NCI-H1417 (cell line): ENCODE measurements at places on chromosomes 4 and X.

DNA sequence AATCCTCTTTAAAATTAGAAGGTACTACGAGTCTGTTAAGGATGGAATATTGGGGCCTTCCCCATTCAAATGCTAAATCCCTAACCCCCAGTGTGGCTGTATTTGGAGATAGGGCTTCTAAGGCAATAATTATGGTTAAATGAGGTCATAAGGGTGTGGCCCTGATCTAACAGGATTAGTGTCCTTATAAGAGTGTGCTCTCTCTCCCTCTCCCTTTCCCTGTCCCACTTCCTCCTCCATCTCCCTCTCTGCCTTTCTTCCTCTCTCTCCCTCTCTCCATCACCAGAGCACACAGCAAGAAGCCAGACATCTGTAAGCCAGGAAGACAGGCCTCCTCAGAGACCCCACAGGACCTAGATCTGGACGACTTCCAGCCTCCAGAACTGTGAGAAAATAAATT lies 116.9 kb downstream of the COL25A1 start:
- DNase-seq = no peak

- DNase-seq = no peak
These were observed 49.4 kb downstream of the LEF1 start for GRCh38 chr4:108119199-108119800.

DNA sequence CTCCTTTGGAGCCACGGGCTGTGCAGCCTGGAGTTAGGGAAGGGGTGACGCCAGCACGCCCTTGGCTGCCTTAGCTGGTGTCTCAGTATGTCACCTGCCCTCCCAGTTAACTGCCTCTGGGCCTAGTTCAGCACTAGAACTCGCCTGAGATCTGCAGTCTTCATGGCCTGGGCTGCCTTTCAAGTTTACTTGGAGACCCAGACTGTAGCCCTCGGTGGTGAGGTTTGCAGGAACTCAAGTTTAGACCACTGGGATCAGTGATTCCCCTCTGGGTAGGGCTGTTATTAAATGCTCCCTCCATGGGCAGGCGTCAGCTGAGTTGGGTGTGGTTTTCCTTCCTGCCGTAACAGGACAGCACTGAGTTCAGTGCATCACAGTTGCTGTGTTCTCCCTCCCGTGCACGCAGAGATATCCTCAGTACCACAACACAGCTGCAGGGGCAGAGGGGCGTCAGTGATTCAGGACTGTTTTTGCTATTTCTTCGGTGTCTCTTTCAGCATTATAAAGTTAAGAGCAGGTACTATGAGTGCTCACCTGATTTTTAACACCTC lies 30.5 kb downstream of the PLAC8 start:
- DNase-seq = no peak

DNA sequence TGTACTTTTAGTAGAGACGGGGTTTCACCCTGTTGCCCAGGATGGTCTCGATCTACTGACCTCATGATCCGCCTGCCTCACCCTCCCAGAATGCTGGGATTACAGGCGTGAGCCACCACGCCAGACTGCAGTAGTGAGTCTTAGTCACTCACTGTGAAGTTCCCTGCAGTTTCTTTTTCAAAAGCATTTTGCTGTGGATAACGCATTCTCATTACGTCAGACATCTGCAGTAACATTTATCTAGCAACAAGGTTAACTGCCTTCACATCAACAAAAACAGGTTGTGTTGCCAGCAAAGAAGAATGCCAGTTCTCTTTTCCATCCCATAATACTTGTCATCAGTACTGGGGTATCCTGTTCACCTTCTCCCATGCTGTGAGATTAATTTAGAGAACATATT lies 164.6 kb downstream of the DHRSX start:
- no peak for DNase-seq

DNA sequence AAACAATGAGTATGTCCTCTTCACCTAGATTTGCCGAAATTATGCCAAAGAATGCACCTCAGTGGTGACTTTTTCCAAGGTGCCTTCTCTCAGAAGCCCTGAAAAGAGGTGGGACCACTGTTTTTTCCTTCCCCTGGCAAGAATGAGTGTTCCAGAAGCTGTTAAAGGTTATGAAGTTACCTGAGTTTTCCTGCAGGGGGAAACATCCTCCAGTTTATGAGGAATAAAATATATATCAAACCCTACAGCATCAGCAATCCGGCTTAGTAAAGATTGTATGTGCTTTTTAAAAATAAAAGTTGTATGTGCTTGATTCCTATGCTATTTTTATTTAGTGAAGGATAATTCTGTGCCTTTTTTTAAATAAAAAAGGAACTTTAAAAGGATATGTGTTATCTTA lies 73.3 kb downstream of the RBM46 start:
- no peak for DNase-seq

GRCh38 chr4:110799211-110799610 lies 176.3 kb upstream of the PITX2 start:
- DNase-seq = no peak

- no peak for DNase-seq
These were observed 500.2 kb downstream of the STIM2 start for GRCh38 chr4:27360790-27361267.

- DNase-seq = no peak
These were observed 1026.4 kb upstream of the IGFBP7 start for GRCh38 chr4:58136604-58137003.

DNA sequence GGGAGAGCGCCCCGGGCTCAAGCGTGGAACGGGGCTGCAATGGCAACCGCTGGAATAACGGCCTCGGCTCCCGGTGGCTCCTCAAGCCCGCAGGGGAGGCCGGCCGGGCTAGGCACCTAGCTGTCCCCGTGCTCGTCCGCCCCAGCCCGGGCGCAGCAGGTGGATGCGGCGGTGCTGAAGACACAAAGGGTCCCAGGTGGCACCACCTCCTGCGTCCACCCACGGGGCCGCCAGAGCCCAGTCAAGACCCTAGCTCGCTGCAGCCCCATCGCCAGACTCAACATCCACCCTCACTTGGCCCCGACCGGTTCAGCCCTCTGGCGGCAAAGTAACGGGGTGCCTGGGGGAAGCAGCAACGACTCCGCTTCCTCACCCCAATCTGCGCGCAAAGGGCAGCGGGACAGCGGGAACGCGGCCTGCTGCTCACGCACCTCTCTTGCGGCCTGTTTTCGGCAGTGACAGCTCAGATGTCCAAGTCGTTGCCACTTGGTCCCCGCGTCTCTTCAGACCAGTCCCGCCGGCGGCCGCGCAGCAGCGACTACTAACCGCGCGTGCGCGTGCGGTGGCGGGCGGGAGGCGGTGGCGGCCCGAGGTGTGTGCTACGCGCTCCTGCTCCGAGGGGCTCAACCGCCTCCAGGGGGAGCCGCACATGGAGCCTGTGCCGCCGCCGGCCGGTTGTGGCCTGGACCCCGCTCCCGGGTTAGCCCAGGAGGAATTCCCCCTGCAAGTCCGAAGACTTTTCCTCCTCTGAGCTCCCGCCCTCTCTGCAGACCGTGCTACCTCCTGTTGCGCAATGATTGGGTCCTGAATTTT lies at the start of gene CLGN:
CLGN (minus strand) TSS at position 543 of the 813 bp plus-strand sequence. CDS start 14,570 bp downstream, outside the sequence.
- DNase-seq = peak; percentile 98

DNA sequence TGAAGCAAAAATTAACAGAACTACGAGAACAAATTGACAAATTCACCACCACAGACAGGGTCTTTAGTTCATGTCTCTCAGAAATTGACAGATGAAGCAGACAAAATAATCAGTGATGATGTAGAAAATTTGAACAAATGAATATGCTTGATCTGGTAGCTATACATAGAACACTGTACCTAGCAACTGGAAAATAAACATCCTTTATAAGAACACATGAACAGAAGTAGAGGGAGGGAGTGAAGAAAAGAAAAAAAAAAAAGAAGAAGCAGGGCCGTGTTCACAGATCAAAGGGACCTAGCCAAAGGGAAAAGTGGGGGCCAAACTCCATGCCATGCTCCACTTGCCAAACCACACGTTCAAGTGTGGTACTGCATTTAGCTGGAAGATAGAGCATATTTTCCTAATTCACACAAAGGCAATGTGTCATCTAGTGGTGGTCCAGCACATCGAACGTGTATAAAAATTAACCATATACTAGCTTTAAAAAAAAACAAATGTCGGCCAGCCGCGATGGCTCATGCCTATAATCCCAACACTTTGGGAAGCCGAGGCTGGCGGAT lies 5.6 kb upstream of the THOC2 start:
- no peak for DNase-seq

DNA sequence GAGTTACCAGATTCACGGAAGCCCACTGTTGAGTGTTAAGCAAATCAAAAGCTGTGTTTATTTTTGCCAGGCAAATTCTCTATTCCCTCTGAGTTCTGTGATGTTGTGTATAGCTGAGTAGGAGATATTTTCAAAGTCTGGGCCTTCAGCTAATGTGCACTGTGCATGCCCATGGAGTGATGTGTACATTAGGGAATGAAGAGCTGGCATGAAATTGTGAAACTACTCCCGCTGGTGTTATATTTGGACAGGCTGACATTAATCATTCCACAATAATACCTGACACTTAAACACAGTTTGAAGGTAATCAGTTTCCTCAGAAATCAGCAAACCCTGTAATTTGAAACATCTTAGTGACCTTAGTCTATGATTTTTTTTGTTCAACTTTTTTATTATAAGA lies 88.1 kb upstream of the MBNL3 start:
- peak; percentile 55 for DNase-seq

DNA sequence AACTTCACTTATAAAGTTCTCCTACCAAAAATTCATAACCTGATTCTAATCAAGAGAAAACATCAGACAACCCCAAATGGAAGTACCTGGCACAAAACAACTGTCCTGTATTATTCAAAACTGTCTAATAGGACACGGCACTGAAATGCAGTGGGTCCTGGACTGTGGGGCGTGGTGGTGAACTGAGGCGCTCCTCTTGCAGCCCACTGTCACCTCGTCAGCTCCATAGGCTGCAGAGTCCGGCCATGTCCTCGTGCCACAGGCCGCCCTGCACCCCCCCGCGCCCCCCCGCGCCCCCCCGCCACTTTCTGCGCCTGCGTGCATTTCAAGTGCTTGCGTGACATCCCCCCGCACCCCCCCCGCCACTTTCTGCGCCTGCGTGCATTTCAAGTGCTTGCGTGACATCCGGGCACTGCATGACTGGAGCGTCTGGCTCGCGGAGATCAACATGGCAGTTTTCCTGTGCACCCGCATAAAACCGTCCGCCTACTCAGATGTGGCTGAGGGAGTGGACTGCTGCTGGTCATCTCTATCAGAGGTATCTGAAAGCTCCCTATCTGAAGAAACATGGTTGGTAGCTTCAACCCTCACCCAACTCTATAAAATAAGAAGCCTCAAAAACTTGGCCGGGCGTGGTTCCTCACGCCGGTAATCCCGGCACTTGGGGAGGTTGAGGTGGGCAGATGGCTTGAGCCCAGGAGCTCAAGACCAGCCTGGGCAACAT lies 28.8 kb downstream of the ATXN3L start:
- no peak for DNase-seq

GRCh38 chr4:152283801-152284470 lies 252.0 kb downstream of the FBXW7 start:
- DNase-seq = peak; percentile 38

DNA sequence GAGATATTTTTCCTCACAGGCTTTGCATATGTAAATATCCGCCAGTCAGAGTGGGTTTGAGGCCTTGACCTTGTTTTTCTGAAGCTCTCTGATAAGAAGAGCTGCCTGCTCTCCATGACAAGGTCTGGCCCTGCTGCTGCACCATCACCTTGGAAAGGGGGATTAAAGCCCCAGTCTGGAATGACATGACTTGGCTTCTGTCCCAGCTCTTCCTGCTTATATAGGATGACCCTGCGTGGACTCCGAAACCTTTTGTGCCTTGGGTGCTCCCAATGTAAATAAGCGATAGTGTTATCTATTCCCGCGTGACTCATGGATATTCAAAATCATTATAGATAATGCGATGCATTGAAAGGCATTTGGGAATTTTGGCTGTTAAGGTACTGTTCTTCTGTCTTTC lies 139.3 kb downstream of the BMPR1B start:
- DNase-seq = no peak

- no peak for DNase-seq
These were observed 2535.1 kb downstream of the ARAP2 start for GRCh38 chr4:33709247-33709646.

GRCh38 chr4:25021216-25021615 lies 9.5 kb downstream of the LGI2 start:
- no peak for DNase-seq

GRCh38 chrX:8139716-8140115 lies 31.4 kb downstream of the VCX2 start:
- DNase-seq = no peak

- no peak for DNase-seq
These were observed 166.1 kb downstream of the LRBA start for GRCh38 chr4:150849016-150849415.

- DNase-seq = no peak
These were observed 86.8 kb downstream of the ZNF718 start for GRCh38 chr4:211033-211511.

GRCh38 chrX:53288189-53288588 lies 6.8 kb upstream of the IQSEC2 start:
- peak; percentile 93 for DNase-seq

DNA sequence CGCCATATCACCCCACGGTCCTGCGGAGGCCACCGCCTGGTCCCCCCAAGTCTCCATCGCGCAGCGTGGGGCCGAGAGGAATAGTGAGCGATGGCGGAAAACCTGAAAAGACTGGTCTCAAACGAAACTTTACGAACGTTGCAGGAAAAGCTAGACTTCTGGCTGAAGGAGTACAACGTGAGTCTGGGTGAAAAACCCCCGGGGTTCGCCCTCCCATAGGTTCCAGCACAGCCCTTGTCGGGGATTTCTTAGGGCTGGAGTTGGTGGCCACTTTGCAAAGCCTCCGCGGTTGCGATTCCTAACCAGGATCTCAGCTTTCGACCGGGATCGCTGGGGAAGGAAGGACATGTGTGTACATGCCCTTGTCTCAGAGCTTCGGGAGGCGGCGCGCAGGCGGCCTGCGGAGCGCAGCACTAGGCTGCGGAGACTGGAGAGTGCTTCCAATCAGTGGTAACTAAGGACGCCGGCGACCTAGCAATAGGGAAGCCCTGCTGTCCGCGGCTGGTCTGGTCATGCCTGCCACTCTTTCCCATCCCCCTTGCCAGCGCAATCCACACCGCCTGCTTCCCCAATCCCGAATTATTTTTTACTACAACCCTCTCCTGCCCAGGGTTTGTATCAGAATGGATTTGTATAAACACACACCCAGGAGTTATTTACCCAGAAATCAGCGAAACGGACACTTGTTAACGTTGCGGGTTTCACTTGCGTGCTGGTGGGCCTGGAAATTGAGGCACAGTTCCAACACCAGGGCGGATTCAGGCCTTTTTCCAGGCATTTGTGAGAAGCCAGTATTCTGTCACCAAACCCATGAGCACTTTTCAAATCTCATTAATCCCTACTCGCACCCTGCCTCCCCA lies 741 bp downstream of the SPATA18 start:
- peak; percentile 51 for DNase-seq

DNA sequence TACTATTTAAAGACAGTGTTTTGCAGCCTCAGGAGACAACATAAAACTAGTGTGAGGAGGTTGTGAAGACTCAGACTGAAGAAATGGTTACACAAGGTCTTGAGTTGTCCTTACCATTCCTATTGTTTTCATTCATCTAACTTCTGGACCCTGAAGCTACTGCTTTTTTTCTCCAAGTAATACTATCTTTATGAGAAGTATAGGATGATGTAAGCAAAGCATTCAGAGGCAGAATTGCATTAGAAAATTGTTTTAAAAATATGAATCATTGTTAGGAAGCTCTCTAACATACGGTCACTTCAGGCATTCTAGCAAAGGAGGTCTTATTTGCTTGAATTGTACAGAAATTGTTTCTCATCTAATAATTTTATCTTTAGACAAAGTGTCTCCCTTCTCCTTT lies 357.8 kb downstream of the TLL1 start:
- no peak for DNase-seq

- DNase-seq = no peak
These were observed 33.4 kb downstream of the ARHGEF6 start for GRCh38 chrX:136747003-136747986.

GRCh38 chr4:53490965-53491622 lies 100.2 kb downstream of the LNX1 start:
- no peak for DNase-seq
